WERI-Rb-1 (cell line): ENCODE measurements at places on chromosomes 1 and 21.

DNA sequence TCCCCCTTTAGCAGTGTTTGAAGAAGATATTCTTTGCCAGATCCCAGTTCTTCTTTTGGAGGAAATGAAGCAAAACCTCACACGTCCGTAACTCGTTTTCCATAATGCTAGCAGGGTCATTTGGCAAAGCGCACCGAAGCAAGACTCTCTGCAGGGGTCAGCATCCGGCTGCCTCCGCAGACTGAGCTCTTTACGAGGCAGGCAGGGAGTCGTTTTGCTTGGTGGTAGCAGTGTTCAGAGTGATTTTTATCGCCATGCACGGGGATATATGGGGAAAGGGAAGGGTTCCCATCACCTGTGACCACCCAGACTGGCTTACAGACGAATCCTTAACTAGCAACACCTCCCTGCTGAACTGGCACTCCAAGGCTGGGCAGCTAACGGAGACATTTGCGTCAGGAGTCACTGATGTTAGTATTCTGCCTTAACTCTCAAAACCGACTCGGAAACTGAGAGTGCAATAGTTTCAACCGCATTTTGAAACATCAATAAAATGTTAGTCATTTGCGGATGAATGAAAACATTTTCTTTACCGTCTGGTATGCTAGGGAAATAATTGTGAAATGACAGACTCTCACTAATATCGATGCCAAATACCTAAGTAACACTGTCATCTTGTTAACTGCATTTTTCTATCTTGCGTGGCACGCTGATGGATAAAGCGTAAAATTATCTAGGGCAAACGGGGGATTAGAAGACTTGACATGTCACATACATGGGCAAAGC, 2.2 kb upstream of the NEGR1 start:
- peak; percentile 64 for DNase-seq

- peak; percentile 65 for DNase-seq
Observed at GRCh38 chr1:52632732-52633290, at the start of gene SHISAL2A. Gene SHISAL2A, plus strand, starts transcription at chr1:52633168. Its CDS starts 326 bp downstream, at chr1:52633494.

- DNase-seq = no peak
Observed at GRCh38 chr1:78814176-78814575, 164.5 kb downstream of the IFI44 start.

DNA sequence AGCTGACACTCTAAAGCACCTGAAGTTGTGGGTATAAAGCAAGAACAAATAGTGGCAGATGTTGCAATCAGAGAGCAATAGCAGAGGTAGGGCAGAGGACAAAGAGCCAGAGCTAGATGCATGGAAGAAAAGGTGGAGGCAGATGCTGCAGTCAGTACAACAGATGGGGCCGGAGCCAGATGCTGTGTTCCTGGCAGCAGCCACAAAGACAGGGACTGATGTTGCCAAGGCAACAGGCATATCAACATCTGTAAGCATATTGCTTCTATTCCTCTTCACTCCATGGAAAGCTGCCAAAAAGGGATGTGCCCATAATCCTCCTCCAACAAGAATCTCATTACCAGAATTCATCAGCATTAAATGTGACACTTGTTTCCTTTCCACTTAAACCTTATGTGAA, 108.0 kb downstream of the TNNI3K start:
- DNase-seq = peak; percentile 67

DNA sequence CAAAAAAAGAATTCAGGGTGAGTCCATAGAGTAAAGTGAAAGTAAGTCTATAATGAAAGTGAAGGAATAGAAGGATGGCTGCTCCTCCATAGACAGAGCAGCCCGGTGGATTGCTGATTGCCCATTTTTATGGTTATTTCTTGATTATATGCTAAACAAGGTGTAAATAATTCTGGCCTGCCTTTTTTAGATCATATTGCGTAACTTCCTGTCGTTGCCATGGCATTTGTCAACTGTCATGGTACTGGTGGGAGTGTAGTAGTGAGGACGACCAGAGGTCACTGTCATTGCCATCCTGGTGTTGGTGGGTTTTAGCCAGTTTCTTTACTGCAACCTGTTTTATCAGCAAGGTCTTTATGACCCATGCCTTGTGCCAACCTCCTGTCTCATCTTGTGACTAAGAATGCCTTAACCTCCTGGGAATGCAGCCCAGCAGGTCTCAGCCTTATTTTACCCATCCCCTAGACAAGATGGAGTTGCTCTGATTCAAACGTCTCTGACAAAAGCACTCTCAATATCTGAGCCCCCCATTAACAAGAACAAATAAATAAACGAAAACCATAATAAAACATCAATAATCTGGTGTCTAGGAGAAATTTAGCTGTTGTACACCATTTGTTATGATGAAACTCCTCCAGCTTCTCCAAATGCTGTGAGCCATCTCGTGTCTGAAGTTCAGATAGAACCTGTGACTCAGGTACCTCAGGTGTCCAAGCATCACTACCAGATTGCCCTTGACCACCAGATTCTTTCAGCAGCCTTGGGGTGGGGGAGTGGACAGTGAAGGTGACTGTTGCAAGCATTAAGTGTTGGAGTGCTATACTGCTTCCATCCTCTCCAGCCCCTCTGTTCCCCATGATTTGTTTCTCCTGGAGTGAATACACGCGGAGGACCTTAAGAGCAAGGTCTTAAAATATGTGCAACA, 36.0 kb downstream of the EBNA1BP2 start:
- DNase-seq = no peak

- DNase-seq = no peak
Observed at GRCh38 chr1:14791654-14792053, 193.2 kb downstream of the KAZN start.

DNA sequence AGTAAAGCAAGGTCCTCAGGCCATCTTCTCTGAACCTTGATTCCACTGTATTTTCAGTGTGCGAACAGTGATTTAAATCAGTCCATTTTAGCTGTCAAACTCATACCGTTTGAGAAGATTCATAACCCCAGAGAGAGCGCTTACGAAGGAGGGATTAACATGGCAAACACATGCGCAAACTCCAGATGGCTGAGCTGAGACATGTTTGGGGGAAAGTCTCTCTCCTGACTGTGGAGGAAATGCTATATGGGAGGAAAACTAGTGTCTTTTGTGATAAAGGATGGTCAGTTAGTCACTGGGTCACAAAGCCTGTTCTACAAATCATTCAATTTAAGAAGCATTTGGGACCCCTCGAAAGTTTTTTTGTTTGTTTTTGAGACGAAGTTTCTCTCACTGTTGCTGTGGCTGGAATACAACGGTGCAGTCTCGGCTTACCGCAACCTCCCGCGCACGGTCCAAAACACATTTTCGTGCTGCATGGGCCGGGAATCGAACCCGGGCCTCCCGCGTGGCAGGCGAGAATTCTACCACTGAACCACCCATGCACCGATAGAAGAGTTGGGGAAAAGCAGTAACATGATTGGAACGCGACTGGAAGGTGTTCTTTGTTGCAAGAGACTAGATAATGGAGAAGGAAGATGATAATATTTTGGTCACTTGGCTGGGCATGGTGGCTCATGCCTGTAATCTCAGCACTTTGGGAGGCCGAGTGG, 58.4 kb upstream of the CXADR start:
- DNase-seq = peak; percentile 85

DNA sequence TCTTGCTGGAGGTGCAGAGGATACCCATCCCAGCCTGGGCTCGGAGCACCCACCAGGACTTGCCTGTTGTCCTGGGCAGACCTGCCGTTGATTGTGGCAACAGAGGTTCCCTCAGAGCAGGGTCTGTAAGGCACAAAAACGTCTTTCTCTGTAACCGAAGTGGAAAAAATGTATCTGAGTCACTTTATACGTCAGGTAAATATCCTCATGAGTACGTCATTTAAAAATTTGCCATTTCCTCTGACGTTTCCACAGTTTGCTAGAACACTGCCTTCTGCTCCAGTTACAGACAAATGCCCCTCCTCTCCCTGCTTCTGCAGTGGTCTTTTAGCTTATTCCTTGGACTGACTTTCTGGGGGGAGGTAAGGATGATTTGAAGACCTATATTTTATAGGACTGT, 326.8 kb downstream of the HHAT start:
- DNase-seq = no peak

DNA sequence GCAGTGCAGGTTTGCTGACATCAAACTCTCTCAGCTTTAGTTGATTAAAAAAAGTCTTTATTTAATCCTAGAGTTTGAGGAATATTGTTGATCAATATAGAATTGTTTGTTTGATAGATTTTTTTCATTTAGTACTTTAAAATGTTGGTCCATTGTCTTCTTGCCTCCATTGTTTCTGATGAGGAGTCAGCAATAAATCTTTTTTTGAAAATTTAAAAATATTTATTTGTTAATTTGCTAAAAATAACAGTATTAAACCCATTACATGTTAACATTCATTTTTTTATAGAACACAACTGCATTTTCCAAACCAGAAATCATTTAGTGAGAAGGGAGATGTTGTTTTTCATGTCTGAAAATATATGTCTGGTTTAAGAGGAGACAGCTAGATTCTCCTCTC, 173.8 kb upstream of the USP24 start:
- no peak for DNase-seq

GRCh38 chr1:236465959-236466303, 57.9 kb upstream of the LGALS8 start:
- no peak for DNase-seq

DNA sequence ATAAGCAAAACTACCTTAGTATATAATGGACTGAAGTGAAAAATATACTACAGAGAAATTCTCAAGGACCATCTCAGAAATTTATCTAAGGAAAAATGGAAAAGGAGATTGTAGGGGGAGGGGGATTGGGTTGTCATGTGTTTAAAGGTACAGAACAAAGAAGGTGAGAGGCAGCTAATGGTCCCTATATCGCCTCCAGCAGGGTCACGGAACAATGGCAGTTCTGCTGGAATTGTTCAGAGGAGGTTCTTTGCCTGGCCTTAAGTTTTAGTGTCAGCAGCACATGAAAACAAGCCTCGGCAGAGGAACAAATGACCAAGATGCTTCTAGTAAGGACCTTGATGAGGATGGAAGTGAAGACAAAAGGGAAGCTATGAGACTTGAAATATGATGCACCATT, 42.0 kb upstream of the RGS2 start:
- DNase-seq = no peak

GRCh38 chr1:197510691-197511378, 242.8 kb downstream of the CRB1 start:
- no peak for DNase-seq

- DNase-seq = no peak
Observed at GRCh38 chr1:234845836-234846235, 235.9 kb upstream of the IRF2BP2 start.

GRCh38 chr1:162292422-162292849, 84.2 kb downstream of the SPATA46 start:
- DNase-seq = no peak

GRCh38 chr1:210883821-210884220, 250.1 kb downstream of the KCNH1 start:
- no peak for DNase-seq

DNA sequence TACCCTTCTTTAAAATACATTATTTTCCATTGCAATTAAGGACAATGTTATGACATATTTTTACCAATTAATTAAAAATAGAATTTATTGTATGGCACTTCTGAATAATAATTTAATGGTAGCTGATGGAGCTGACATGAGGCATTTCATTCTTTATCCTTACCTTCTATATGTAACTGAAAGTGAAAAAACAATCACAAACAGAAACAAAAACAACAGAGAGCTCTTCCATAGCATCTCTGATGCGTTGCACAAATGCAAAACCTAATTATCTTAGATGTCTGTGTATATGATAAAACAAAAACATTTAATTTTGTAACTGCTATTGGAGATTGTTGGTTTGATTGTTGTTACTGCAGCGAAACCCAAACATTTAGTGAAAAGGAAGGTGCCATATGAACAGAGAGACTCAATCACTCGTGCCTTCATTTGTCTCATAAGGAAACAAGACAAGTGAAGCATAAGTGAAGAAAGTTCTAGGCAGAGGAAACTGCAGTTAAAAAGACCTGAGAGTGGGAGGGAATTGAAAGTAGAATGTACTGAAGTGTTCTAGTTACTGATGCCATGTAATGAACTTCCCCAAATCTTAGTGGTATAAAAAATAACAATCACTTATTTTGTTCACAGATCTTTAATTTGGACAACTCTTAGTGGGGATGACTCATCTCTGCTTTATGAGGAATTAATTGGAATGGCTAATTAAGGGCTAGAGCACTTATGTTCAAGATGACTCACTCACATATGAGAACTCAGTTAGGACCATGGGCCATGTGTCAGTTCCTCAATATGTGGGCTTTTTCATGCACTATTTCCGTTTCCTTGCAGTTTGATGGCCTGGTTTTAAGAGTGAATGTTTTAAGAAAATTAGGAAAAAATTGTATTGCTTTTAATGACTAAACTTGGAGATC, 245.0 kb upstream of the OLFM3 start:
- no peak for DNase-seq

DNA sequence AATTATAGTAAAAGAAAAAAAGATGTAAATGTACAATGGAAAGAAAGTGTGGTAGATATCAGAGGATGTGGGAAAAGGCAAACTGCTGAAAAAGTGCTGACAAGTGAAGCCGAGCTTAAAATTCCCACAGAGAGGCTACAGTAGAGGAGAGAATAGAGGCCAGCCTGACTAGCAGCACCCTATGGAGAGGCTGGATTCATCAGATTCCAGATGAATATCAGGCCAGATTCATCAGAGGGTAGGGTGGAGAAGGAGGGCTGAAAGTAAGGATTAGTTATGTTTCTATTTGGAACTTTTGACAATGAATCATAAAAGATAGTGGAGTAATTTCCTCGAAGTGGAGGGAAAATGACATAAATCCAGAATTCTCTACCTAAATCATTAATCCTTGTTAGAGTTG, 60.4 kb upstream of the NEK7 start:
- DNase-seq = no peak

DNA sequence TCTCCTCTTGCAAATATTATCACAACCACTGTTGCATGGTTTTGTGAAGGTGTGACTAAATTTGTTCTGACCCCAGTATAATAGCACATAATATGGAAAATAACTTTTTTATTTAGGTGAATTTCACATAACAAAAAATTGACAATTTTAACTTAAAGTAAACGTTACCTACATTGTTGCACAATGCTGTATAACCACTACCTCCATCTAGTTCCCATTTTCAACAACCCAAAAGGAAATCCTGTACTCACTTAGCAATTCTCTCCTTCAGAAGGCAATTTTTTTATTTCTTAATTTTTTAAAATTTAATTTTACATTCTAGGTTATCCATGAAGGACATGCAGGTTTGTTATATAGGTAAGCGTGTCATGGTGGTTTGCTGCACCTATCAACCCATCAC, 95.2 kb downstream of the KCNJ6 start:
- no peak for DNase-seq

- DNase-seq = no peak
Observed at GRCh38 chr1:54953846-54954245, 26.6 kb upstream of the TMEM61 start.

GRCh38 chr1:97781762-97782337, 139.0 kb downstream of the DPYD start:
- no peak for DNase-seq

GRCh38 chr1:112888630-112889029, 67.4 kb downstream of the SLC16A1 start:
- DNase-seq = peak; percentile 31

- DNase-seq = no peak
Observed at GRCh38 chr1:210291786-210292230, 36.9 kb upstream of the HHAT start.
